Kidney glomerular epithelial cell (primary cell): ENCODE measurements at places on chromosomes 11 and 22.

GRCh38 chr11:124712392-124712791 lies 27.4 kb upstream of the NRGN start:
- no peak for DNase-seq

GRCh38 chr11:73971175-73971719 lies 11.4 kb downstream of the UCP2 start:
- DNase-seq = no peak

DNA sequence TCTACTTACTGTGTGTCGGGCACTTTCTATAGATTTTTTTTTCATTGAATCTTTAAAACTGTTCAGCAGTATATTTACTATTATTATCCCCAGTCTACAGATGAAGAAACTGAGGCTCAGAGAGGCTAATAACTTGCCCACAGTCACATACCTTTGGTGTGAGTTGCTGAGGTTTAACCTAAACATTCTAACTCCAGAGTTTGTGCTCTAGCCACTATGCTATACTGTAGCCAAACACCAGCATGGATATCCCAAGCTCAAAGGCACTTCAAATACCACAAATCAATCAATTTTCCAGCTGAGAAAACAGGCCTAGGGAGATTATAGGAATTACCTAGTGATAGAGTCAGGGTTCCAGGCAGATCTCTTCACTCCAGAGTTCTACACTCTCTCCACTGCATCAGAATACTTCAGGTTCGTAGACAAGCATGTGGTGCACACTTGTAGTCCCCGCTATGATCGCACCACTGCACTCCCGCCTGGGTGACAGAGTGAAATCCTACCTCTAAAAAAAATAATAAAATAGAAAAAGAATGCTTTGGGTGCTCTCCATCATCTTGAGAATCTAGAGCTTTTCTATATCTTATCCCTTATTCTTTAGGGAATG lies 20.4 kb upstream of the UPB1 start:
- DNase-seq = peak; percentile 41

GRCh38 chr11:69443968-69444364 lies 37.5 kb upstream of the LINC01488 start:
- no peak for DNase-seq

DNA sequence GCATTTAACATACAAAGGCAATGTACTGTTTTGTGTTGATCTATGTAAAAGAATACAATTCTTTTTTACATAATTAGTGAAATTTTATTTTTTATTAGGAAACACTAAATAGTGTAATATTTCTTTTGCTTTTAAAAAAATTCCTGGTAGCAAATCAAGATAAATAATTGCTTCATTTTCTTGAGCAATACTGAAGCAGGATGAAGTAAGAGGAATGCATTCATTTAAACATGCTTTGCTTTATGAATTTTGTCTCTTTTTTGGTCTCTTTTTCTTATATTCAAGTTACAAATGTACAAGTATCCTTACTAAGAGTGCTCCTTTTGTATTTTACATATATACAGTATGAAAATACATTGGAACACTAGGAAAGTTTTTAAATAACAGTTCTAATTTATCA lies 144.4 kb upstream of the TEAD1 start:
- no peak for DNase-seq

- DNase-seq = no peak
Observed at GRCh38 chr11:118447423-118447822, 11.1 kb downstream of the KMT2A start.

GRCh38 chr11:26150031-26150430 lies 181.9 kb upstream of the ANO3 start:
- DNase-seq = no peak

GRCh38 chr11:18374956-18375355 lies 19.4 kb upstream of the LDHA start:
- no peak for DNase-seq

GRCh38 chr11:1305063-1305495 lies 4.4 kb downstream of the TOLLIP start:
- no peak for DNase-seq

GRCh38 chr11:75563978-75564552 lies 2.0 kb downstream of the SERPINH1 start:
- no peak for DNase-seq

GRCh38 chr22:19648419-19648929 lies 65.8 kb upstream of the SEPTIN5 start:
- no peak for DNase-seq

GRCh38 chr22:50201191-50202129 lies 649 bp downstream of the SELENOO start:
- DNase-seq = no peak

DNA sequence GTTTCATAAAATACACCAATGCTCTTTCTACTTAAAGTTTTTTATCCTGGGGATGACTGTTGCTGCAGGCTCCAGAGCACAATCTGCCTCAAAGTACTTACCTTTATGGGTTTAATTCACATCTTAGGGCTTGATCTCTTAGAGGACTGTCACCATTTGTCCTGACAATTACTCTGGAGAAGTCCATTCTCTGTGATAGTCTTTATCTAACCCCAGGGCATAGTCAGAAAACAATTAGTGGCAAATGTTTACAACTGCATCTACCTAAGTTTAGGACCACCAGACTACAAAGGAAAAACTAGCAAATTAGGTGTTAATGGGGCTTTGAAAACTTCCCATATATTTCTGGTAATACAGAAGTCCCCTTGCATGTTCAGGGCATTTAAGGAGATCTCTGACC lies 973.5 kb downstream of the JRKL start:
- DNase-seq = no peak

GRCh38 chr22:31871480-31871879 lies 72.9 kb upstream of the YWHAH start:
- DNase-seq = no peak

- DNase-seq = no peak
Observed at GRCh38 chr11:72896431-72896830, 82.2 kb downstream of the ATG16L2 start.

- no peak for DNase-seq
Observed at GRCh38 chr11:70680781-70681281, 282.5 kb downstream of the CTTN start.

GRCh38 chr11:10727146-10727851 lies 23.7 kb upstream of the CTR9 start:
- DNase-seq = no peak

GRCh38 chr11:60867871-60868681 lies 734 bp downstream of the ZP1 start:
- DNase-seq = no peak

DNA sequence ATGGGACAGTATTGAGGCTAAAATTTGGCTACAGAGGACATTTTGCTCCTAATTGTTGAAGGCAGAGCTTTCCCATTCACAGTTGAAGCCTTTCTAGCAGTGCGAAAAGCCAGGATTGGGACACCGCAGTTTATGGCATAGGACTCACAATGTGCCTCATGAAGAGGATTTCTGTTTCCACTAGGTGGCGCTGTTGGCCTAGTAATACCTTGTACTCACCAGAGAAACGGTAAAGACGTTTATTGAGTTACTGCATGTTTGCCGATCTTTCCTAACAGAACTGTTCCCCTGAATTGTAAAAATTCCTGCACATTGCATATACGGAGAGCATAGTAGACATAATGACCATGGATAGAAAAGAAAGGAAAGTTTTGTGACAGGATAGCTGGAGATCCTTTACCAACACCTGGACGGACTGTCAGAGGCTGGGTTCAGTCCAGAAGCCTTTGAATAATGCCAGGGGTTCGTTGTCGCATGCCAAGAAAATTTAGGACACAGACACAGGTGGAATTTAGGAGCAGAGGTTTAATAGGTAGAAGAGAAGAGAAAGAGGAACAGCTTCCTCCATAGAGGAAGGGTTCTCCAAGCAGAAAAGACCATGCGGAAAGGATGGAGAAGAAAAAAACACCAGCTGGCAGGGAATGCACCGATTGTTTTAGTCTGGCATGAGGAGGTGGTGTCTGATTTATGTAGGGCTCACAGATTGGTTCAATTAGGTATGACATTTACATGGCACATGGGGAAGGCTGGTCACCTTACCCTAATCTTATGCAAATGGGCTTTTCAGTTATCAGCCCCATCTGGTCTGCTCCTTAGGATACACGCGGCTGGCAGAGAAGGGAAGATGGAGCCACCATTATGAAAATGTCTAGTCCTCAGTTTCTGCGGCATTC lies 10.8 kb upstream of the OR51D1 start:
- peak; percentile 50 for DNase-seq

GRCh38 chr11:86484795-86485166 lies 110.1 kb downstream of the CCDC81 start:
- no peak for DNase-seq

GRCh38 chr11:11843211-11843621 lies 1.4 kb downstream of the USP47 start:
- DNase-seq = peak; percentile 69

- DNase-seq = peak; percentile 31
Observed at GRCh38 chr11:17277024-17277584, 565 bp downstream of the NUCB2 start.

DNA sequence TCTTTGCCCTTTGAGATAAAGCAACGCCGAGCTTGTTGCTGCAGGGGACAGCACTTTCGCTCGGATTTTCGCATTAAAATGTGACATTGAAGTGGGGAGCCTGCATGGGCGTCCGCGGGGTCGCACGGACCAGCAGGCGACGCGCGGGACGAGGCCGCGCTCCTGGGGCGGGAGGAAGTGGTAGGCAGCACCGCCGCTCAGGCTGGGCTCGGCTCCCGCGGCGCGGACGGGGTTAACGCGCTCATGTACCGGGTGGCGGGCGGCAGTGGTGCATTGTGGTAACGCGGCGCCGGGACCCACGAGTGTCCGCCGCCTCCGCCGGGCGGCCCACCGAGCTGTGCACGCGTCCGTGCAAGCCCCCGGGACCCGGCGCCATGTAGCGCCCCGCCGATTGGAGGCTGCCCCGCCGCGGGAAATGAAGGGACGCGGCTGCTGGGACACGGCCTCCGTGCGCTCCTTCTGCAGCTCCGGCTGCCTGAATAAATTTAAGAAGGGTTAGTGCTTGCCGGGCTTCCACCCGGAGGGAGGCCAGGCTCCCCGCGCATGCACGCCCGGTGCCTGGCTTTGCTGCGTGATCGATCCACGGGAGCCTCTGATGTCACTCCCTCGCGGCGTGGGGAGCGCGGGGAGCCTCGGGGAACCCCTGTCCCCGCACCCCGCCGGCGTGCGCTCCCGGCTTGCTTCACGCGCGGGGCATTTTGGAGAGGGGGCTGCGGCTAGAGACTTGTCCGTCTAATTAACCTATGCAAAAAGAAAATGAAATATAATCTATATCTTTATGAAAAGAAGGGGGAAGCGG lies 127.7 kb downstream of the OSBP2 start:
- DNase-seq = no peak

DNA sequence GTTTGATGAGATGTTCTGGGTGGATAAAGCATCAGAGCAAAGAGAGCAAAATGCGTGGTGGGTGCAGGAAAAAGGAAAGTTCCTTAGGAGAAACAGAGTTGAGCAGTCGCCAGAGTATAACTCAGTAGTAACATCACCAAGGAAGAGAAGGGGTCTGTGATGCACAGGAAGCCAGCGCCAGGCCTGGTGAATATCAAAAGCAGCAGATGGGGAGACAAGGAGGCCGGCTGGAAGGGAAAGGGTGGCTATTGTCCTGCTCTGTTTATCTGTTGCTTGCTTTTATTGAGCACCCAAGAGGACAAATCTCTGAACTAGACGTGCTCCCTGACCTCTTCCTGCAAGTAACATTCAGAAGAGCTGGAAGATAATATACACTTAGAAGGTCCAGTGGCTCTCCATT lies 52.7 kb upstream of the GRAMD1B start:
- DNase-seq = no peak

DNA sequence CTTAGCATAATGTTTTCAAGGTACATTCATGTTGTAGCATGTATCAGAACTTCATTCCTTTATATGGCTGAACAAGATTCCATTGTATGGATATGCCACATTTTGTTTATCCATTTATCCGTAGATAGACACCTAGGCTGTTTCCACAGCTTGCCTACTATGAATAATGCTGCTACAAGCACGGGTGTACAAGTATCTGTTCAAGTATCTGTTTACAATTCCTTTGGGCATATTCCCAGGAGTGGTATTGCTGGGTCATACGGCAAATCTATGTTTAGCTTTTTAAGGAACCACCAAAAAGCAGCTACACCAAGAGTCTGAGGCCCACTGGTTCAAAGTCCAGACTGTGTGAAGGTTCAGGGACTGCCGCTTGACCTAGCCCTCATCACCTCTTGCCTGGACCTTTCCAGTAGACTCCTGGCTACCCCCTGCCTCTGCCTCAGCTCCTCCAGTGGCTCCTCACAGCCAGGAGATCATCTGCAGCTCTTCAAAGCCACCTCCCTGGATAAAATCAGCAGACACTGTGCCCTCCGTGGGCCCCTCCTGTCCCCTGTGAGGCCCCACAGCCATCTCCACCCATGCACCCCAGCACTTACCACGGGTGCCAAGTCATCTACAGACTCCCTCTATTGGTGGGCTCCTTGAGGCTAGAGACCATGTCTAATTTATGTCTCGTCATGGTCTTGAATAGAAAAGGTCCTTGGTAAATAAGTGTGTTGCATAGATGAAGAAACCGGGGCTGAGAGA lies 160.3 kb downstream of the MN1 start:
- DNase-seq = no peak

- DNase-seq = no peak
Observed at GRCh38 chr22:50297510-50298265, 9.8 kb downstream of the PLXNB2 start.

GRCh38 chr11:10518123-10518522 lies 22.9 kb downstream of the RNF141 start:
- DNase-seq = no peak

GRCh38 chr11:120134931-120135228 lies 3.0 kb downstream of the TRIM29 start:
- no peak for DNase-seq

DNA sequence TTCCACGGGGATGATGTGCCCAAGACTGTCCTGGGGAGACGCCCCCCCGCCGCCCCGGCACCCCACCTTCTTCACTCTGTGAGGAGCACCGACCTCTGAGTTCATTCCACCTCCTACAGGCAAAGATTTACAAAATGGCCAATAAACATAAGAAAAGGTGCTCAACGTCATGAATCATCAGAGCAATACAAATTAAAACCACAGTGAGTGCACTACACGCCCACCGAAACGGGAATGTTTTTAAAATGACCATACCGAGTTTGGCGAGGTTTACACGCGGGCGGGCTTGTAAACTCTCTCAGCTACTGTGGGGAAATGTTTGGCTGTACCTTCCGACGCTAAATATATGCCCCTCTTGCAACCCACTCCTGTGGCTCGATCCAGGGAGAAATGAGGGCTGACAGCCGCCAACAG lies 7.9 kb downstream of the NPTXR start:
- no peak for DNase-seq

DNA sequence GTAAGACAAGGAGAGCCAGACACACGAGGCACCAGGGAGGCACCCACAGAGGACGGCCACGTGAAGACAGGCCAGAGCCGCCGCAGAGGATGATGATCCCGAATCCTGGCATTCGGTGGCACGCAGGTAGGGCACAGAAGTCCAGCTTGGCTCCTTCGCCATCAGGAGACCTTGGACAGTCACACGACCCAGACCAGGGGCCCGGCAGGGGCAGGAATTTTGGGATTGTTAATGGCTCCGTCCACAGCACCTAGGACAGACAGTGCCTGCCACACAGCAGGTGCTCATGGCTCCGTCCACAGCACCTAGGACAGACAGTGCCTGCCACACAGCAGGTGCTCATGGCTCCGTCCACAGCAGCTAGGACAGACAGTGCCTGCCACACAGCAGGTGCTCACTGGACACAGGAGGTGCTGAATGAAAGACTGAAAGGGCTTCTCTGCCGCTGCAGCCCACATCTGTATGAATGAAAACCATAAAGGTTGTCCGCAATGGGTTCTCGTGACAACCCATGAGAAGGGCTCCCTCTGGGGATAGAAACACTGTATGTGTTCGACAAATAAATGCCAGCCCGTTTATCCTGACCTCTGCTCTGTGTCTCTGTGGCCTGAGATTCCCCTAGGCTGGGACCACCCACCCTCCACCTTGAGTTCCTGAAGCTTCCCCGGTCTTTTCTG lies 341.6 kb downstream of the CTTN start:
- no peak for DNase-seq

- no peak for DNase-seq
Observed at GRCh38 chr11:43515090-43515489, 156.4 kb downstream of the TTC17 start.
